Right ventricle myocardium superior (tissue), 1 donor: ENCODE measurements at places on chromosomes 6 and 20. TPM values are rescaled to one million over a fixed set of nuclear protein-coding genes. Genes with fewer than 3 reads are reported as not detected.

- no peak for DNase-seq
Measured at GRCh38 chr6:118843685-118844390, 50.1 kb upstream of the ASF1A start.

SPAG4 gene
- total RNA-seq = 2.3 TPM

DNA sequence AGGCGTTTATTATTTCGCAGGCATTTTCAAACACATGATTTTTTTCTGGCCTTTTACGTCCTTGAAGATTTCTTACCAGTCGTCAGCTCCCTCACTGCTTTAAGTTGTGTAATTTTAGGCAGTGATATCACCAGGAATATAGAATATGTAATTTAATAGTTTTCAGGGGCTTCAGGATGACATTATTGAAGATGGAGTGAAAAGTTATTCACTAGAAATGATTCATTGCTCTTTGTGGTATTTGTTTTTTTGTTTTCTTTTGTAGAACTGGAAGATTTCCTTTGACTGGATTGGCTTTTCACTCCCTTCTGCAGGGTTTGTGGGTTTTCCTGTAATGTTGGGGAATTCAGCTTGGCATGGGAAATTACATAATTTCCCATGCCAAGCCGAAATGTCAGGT, 2.0 kb downstream of the LRRC1 start:
- no peak for DNase-seq

DNA sequence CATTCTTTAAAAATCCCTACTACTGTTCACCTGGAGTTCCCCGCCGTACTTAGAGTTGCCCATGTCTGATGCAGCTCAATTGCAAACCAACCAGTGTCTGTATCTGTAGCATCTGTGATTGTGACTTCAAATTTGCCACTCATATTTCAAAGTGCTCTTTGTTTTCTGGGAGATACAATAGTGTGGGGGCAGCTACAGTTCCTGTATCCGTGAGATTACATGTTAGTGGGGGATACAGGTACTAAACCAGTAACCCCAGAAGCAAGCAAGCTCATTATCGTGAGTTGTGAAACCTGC, 140.9 kb downstream of the ANKRD60 start:
- DNase-seq = no peak

DNA sequence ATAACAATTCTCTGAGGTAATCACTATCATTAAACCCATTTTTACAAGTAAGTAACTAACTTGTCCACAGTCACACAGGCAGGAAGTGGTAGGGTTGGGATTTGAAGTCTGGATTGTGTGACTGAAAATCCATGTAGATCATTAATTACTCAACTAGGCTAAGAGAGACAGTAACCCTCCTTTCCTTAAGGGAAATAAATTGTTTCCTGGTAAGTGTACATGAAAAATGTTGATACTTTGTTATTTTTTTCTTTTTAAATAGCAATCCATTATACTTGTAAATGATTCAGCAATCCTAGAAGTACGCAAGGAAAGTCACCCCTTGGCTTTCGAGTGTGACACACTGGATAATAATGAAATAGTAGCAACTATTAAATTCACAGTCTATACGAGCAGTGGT, 11.6 kb downstream of the SPACA1 start:
- DNase-seq = no peak
